ENCODE measurements at places on chromosomes 6 and 20.

GRCh38 chr6:148789948-148790347 is 43.1 kb downstream of the UST start:
- no peak for DNase-seq

DNA sequence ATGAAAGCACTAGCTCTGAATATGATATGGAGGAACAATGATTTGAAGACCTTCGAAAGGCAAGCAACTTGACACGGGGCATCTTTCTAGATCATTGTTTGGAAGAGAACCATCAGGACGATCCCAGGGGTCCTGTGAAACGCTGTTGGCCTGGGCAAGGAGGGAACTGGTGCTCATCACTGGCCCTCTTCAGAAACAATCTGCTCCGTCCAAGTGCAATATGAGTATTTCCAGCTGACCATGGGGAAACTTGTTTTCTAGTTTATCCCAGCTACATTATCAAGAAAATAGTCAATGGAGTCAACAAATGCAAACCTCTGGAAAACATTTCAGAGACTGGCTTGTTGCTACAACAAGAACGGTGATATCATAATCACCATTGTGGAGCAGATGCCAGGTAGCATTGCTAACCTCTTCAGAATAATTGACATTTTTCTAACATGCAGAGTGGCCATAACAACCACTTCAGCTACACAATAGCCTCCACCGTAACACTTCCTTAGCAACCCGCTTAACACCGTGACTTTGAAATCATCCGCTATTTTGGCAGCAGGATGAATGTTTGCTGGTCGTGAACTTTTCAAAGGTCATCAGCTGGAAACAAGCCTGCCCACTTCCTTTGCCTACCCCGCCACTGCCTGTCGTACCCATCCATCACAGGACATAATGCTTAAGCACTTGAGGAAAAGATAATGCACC is 112.0 kb upstream of the PDE10A start:
- DNase-seq = no peak

GRCh38 chr20:1702328-1702727 is 44.7 kb upstream of the SIRPG start:
- DNase-seq = no peak

GRCh38 chr6:29519291-29520010 is 31.7 kb upstream of the MAS1L start:
- no peak for DNase-seq

DNA sequence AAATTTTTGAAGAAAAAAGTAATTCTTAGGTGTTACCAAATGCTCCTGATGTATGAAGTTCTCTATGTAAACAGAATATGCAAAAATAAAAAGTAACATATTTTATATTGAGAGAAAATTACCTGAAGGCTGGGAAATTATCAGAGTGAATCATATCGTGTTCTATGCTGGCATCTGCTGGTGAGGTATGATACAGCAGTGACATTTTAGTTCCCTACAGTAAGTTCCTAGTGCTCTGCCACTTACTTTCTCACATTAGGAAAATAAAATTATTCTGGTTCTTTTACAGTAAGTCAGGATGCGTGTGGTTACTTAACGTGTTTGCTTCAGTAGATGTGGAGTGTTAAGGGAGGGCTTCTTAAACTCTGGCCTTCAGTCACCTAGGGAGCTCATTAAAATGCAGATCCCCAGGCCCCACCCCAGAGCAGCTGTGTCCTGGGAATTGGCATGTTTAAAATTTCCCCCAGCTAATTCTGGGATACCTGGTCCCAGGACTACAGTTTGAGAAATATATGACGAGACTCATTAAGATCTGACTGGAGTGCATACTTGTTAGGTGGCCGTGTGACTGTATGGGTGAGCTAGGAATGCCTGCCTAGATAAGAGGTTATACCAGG is 3.2 kb downstream of the ACTR5 start:
- DNase-seq = no peak

GRCh38 chr20:61347443-61347842 is 95.4 kb downstream of the CDH4 start:
- DNase-seq = no peak

GRCh38 chr6:92485487-92485886 is 933.9 kb downstream of the EPHA7 start:
- DNase-seq = no peak

DNA sequence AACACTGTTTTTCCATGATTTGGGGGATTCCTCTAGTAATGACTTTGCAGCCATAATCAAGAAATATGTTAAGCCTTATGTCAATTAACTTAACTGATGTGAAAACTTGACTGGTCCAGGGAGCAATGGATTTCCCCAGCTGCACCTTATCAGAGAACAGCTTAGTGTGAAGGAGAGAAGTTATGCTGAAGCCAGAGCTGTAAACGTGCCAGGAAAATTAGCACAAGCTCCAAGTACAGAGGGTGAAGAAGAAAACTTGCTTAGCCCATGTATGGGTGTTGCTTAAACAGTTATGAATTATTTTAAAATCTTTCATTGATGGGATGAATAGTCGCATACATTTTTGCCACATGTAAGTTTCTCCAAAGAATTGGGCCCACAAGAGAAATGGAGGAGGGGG is 214.9 kb upstream of the RNF217 start:
- DNase-seq = no peak

DNA sequence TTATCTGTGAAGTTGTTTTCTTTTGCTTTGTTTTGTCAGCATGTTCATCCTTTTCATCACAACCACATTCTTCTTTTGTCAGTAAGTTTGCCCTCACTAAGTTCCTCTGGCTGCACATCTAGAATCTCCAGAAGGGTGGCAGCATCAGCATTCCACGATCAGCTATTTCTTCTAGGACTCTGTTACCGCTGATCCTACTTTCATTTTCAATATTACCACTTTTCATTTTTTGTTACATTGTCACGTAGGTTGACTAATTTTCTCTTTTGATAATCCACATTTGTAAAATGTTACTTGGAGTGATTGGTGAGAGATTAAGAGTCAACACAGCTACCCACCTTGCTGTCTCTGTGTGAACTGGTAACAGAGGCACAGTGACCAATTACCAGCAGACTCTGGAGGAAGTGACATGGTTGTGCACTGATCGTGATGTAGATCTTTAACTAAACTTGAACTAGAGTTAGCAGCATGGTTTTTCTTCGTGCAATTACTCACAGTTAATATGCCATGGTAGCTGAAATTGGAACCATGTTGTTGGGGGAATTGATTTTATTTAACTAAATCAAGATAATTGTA is 307.9 kb upstream of the SLC35B3 start:
- no peak for DNase-seq

DNA sequence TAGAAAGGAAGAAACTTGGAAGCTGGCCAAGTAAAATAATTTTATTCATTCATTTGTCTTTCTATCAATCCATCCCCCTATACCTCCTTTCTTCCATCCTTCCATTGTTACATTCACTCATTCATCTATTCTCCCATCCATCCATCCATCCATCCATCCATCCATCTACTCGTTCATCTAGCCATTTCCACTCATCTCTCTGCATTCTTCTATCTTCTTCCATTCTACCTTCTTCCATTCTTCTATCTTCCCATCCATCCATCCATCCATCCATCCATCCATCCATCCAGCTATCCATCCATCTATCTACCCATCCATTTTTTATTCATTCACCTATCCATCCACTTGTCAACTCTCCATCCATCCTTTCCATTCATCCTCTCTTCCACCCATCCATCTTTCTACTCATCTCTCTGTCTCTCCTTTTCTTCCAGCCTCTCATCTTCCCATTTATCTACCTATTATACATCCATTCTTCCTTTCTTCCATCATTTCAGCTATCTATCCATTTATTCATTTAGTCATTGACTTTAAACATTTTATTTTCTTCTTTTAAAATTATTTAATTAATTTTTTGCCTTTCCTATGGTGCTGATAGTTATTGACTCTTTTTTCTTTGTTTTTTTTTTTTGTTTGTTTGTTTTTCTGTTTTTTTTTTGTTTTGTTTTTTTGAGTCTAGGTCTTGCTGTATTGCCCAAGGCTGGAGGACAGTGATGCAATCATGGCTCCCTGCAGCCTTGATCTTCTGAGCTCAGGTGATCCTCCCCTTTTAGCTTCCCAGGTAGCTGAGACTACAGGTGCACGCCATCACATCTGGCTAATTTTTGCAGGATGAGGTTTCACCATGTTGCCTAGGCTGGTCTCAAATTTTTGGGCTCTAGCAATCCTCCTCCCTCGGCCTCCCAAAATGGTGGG is 53.1 kb upstream of the ZNFX1 start:
- no peak for DNase-seq

DNA sequence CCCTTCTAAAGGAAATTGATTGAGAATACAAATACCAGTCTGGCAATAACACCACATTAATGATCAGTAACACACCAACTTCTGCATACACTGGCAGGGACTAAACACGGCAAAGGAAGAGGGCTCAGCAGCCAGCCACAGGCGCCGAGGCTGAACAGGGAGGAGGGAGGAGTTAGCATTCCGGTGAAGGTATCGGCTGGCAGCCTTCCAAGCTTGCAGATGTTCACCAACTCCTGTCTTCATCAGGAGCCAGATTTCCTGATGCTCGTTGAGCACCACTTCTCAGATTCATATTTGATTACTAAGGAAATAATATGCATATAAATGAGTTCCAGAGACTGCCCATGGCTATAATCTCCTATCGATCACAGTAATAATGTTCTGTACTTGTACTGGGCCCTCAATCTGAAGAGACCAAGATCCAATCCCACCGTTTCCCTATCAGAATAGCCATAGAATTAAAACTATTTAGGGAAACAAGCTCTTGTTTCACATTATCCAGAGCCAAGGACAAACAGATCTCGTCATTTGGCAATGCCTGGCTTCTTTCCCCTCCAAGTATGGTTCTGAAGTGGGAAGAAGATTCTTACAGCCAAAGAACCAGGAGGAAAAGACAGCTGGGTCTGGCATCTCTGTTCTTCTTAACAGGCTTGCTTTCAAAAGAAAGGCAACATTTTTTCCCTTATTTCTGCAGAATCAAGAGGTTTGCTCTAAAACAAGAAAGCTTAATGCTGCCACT is 42.2 kb downstream of the GFOD1 start:
- no peak for DNase-seq

DNA sequence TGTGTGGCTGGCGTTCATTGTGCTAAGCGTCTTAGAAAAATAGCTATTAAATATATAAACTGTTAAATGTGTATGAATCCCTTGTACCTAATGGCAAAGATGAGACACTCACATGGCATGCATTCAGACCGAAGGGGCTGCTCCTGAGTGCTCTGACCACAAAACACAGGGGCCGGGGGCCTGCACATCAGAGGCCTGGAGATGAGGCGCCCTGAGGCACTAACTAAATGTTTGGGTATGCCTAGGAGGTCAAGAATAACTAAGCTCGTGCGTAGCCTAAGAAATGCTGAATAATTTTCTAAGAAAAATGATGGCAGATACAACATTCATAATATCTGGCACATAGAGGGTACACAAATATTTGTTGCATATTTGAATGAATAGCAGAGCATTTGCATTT is 92.5 kb downstream of the PSMB1 start:
- no peak for DNase-seq

DNA sequence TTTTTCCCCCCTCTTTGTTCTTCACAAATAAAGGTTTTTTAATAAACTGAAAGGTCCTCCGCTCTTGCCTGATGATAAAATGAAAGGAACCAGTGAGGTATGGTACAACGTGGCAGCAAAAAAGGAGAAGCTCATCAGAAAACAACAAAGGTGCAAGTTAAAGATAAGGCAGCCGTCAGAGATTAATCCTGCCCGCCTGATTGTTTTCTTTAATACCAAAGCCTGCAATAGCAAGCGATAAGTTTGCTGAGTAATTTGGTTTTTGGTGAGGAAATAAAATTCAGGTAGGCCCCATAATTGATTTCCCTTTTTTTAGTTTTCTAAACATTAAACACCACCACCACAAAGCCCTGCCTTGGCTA is 177.9 kb downstream of the MBOAT1 start:
- DNase-seq = no peak

DNA sequence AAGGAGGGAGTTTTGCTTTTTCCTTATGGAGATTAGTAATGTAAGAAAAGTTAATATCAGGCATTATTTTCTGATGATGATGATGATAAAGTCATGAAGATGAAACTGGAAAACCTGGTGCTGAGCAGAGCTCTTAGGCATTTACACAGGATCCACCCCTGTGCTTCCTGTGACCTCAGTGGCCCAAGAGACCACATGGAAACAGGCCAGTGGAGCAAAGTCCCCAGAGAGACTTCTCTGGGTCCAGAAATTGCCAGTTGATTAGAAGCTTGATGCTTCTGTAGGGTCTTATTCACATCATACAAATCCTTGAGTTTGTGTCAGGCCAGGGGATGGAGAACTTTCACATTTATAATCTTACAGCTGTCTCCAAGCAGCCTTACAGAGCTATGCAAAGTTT is 46.1 kb downstream of the SLC13A3 start:
- no peak for DNase-seq

DNA sequence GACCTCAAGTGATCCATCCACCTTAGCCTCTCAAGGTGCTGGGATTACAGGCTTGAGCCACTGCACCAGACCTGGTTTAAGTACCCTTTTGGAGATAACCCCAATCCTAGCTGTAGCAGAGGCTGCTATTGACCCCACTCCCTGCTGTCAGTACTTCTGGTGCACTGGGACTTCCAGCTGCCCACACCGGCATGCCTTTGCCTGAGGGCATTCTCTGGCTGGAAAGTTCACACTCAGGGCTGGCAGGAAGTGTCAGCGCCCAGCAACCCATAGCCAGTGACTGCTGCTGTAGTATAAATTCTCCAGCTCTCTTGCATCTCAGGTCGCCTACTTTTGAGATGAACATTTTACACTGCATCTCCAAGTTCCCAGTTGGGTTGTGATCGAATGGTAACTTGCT is 75.3 kb downstream of the UTRN start:
- no peak for DNase-seq

GRCh38 chr6:161890832-161891297 is 617.0 kb upstream of the AGPAT4 start:
- DNase-seq = no peak

DNA sequence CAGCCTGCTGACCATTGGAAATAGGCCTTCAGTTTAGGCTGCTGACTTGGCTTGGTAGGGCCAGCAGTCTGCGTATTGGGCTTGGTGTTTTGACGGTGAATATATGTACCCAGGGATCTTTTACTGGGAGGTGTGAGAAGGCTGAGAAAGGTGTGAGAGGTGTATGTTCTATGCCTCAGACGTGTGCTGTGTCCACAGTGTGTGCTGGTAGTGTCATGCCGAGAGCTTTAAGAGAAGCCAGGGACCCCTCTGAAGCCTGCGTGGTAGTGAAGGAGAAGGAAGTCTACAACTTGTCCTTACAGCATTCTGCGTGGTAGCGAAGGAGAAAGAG is 2.1 kb downstream of the SS18L1 start:
- DNase-seq = no peak

GRCh38 chr6:112237595-112237994 is 16.8 kb downstream of the LAMA4 start:
- DNase-seq = no peak

DNA sequence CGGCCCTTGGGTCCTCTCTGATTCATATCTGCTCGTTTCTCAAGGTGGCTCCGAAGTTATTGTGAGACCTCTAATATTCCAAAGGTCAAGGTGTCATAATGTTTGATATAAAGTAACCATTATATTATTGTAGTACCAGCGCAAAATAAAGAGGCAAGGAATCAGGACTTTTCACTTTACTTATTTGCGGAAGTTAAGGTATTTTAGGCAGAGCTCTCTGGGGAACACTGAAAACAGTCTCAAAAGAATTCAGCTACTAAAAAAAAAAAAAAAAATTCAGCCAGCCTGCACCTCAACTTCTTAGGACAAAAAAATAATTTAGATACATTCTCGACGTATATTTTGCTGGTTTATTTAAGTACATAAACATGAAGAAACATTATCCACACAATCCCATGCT is 2.4 kb downstream of the OSER1 start:
- DNase-seq = no peak

- DNase-seq = no peak
These were observed 32.8 kb downstream of the DYNLT1 start for GRCh38 chr6:158611541-158612370.

Data from activated effector memory CD4-positive, alpha-beta T cell treated with Interleukin-2 at 50 U/mL for 16 hours (primary cell).